ENCODE measurements at places on chromosomes 2 and 18. TPM values are rescaled to one million over a fixed set of nuclear protein-coding genes. Genes with fewer than 3 reads are reported as not detected.

DNA sequence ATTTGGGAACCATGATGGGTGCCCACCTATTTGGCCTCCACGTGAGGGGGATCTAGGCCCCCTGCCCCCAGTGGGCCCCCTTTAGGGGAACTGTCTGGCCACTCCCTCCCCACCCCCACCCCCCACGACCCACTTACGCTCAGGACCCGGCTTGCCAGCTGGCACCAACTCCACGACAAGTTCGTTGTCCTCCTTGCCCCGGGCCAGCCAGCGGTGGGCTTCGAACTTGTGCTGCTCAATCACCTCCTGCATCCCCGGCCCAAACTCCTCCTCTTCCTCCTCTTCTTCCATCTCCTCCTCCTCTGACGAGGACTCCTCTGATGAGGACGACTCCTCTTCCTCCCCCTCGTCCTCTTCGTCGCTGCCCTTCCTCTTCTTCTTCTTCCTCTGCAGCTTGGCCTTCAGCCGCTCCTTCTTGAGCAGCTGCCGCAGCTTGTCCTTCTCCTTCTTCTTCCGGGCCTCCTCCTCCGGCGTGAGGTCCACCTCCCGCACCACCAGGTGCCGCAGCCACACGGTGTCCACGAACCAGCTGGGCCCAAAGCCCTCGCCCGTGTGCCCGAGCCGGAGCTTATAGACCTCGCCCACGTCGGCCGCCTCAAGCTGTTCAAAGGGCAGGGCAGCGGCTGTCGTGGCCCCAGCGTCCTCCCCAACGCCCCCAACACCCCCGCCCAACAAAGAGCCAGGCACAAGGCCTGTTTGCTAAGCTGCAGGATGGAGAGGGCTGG lies 96.9 kb downstream of the LOXHD1 start:
- H3K36me3 ChIP-seq, result no peaks in the 10 kb centered on the region
- no peak overlapping the region for H3K4me3 ChIP-seq
- H3K4me1 ChIP-seq, result peaks cover 2% of the 10 kb centered on the region
- H3K27me3 ChIP-seq, result no peaks in the 10 kb centered on the region
- no peak overlapping the region for H3K27ac ChIP-seq

DNA sequence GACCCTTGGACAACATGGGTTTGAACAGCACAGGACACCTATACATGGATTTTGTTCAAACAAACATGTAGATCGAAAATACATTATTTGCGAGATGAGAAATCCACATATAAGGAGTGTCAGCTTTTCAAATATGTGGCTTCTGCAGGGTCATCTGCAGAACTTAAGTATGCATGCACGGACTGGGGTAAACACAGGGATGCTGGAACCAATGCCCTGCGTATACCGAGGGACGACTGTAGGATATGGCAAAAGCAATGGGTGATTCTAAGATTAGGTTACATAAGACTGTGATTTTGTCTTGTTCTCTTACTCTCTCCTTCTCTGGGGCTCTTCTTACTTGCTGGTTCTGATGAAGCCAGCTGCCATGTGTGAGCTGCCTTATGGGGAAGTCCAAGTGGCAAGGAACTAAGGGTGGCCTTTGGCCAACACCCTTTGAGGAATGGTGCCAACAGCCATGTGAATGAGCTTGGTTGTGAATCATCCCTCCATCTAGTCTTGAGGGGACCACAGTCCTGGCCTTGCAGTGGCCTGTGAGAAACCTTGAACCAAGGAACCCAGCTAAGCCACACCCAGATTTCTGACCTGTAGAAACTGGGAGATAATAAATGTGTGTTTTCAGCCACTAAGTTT lies 66.5 kb downstream of the EVA1A start:
- no peaks in the 10 kb centered on the region for H3K36me3 ChIP-seq
- no peaks in the 10 kb centered on the region for H3K27me3 ChIP-seq
- no peak overlapping the region for H3K27ac ChIP-seq
- no peaks in the 10 kb centered on the region for H3K4me1 ChIP-seq
- H3K4me3 ChIP-seq, result no peak overlapping the region

GRCh38 chr2:46978723-46979122 lies 63.1 kb upstream of the MCFD2 start:
- DNase-seq, result no peak
- no peaks in the 10 kb centered on the region for H3K4me1 ChIP-seq
- H3K27ac ChIP-seq, result no peak overlapping the region
- H3K27me3 ChIP-seq, result no peaks in the 10 kb centered on the region

- DNase-seq, result no peak
- H3K4me3 ChIP-seq, result no peak overlapping the region
- no peaks in the 10 kb centered on the region for H3K27me3 ChIP-seq
- no peaks in the 10 kb centered on the region for H3K36me3 ChIP-seq
- no peak overlapping the region for H3K27ac ChIP-seq
- H3K4me1 ChIP-seq, result no peaks in the 10 kb centered on the region
These were observed 426.4 kb downstream of the MBD2 start for GRCh38 chr18:53797998-53798495.

- H3K27me3 ChIP-seq, result no peaks in the 10 kb centered on the region
- no peak overlapping the region for H3K27ac ChIP-seq
- no peak for DNase-seq
These were observed 64.1 kb upstream of the CNGA3 start for GRCh38 chr2:98282109-98282508.

- DNase-seq, result no peak
- H3K4me1 ChIP-seq, result peaks cover 12% of the 10 kb centered on the region
- H3K4me3 ChIP-seq, result no peak overlapping the region
- H3K27ac ChIP-seq, result no peak overlapping the region
- no peaks in the 10 kb centered on the region for H3K27me3 ChIP-seq
- no peaks in the 10 kb centered on the region for H3K36me3 ChIP-seq
These were observed 37.0 kb downstream of the INO80C start for GRCh38 chr18:35460736-35461161.

- H3K4me1 ChIP-seq, result no peaks in the 10 kb centered on the region
- H3K27me3 ChIP-seq, result no peaks in the 10 kb centered on the region
- no peak for DNase-seq
These were observed 1752.4 kb upstream of the CELF4 start for GRCh38 chr18:39318008-39318407.

DNA sequence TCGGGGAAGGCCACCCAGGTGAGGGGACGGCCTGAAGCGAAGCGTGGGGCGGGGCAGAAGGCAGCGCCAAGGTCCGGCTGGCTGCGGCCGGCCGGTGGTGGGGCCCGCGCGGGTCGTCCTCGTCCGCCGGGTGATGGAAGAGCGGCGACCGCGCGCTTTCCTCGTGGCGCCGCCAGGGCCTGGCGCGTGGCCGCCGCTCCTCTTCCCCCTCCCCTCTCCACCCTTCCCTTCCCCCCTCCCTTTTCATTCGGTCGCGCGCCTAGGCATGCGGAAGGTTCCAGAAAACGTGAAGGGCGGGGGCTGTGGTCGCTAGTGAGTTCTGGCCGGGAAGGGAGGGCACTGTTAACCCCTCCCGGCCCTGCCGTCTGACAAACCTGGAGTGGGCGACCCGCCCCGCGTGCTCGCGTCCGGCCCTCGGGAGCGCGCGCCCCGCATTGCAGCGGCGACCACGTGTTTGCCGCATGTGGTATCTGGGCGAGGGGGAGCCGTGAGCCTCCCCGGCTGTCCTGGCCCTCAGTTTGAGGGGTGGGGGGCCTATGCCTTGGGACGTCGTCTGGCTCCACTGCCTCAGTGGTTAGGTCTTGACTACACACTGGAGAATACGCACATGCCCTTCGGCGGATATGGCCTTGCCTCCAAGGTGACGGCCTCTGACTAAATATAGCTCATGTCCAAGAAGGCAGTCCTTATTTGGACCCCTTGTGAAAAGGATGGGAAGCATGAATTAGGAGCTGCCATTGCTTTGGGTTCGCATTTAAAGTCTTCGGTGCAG lies 579 bp downstream of the MAT2A start:
- H3K4me1 ChIP-seq, result peaks cover 2% of the 10 kb centered on the region
- H3K27ac ChIP-seq, result peak overlapping the region; percentile 100
- peak overlapping the region; percentile 99 for H3K4me3 ChIP-seq
- H3K27me3 ChIP-seq, result no peaks in the 10 kb centered on the region
- no peak for DNase-seq

DNA sequence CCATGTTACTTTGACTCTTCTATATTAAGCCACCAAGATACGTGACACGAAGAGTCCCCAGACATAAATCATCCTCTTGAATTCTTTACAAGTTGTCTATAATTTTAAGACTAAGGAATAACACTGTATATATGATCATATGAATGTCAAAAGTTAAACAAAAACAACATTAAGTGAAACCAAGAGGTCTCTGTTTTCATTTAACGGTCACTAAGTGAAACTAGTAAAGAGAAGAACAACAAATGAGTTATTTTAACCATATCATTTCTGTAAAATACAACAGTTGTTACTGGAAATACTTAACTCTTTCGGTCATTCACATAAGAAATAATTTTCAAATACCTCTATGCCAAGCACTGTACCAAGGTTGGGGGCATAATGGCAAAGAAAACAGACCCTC lies 45.7 kb upstream of the STK17B start:
- H3K4me1 ChIP-seq, result no peaks in the 10 kb centered on the region
- no peak overlapping the region for H3K27ac ChIP-seq
- H3K36me3 ChIP-seq, result no peaks in the 10 kb centered on the region
- H3K4me3 ChIP-seq, result no peak overlapping the region

- DNase-seq, result peak; percentile 57
- H3K36me3 ChIP-seq, result no peaks in the 10 kb centered on the region
- H3K27me3 ChIP-seq, result 0 out of 2 replicates have a peak, but pooled peaks cover 2% of the 10 kb centered on the region
- H3K27ac ChIP-seq, result peak overlapping the region; percentile 70
- peaks cover 35% of the 10 kb centered on the region for H3K4me1 ChIP-seq
These were observed 325.5 kb upstream of the HS6ST1 start for GRCh38 chr2:128644156-128644555.

DNA sequence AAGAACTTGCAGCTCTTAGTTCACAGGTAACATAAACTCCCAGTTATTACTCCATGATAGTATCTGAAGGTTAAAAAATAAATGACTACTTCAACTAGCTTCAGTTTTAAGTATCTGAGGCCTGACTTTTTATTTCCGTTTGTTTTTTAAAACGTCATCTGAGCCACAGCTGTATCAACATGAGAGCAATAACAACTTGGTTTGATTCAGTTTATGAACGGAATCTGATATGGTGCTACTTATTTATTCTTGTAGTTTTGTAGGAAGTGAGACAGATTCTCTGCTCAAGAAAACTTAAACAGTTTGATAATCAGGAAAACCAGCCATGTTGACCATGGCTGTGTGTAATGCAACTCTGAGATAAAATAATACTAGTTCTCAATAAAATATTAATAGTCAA lies 34.9 kb downstream of the NAB1 start:
- no peak overlapping the region for H3K4me3 ChIP-seq
- DNase-seq, result no peak
- H3K36me3 ChIP-seq, result peaks cover 14% of the 10 kb centered on the region
- H3K4me1 ChIP-seq, result peaks cover 2% of the 10 kb centered on the region

DNA sequence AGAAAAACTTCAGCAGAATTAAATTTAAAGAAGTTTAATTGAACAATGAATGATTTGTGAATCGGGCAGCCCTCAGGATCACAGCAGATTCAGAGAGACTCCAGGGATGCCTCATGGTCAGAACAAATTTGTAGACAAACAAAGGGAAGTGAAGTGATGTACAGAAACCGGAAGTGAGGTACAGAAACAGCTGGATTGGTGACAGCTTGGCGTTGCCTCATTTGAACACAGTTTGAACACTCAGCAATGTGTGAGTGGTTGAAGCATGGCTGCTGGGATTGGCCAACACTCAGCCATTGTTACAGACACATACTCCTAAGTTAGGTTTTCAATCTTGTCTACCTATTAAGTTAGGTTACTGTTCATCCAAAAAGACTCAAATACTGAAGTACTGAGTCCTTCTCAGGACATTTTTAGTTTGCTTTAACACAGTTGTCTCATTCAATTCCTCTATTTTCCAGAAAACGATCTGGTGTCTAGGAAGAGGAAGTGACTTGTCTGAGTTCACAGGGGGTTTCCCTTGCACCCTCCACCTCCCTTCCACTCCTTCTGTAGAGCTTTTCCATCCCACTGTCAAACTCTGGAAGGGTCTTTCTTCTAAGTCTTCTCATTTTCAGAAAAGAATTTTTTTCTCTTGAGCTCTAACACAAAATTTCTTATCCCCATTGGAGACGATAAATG lies 137.9 kb downstream of the SLC4A3 start:
- H3K27me3 ChIP-seq, result no peaks in the 10 kb centered on the region
- no peak overlapping the region for H3K27ac ChIP-seq
- H3K4me3 ChIP-seq, result no peak overlapping the region
- H3K36me3 ChIP-seq, result no peaks in the 10 kb centered on the region
- no peaks in the 10 kb centered on the region for H3K4me1 ChIP-seq

DNA sequence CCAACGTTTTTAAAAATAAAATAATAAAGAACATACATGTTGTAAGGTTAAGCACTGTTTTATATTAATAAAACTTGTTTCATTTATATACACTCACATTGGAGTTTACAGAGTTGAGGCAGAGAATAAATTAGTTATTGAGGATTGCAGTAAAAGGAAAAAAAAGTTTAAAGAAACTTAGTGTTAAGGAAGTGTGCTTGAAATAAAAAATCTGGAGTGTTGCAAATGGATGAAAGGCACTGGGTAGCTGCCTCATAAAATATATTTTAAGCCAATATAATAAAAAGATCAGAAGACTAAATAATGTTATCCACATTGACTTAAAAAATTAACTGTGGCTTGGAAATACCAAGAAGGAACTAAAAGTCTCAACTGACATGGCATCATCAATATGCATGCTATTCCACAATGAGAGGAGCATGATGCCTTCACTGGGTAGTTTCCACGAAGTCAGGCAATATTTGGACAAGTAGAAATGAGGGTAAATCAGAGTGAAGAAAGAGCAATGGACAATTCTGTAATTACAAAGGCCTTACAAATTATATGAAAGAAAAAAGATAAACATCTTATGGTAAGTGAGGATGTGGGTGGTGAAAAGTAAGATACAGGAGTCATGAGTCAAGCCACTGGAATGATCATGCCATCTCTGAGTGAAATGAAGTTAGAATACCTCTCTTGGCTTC lies 2.5 kb downstream of the GALNT3 start:
- no peaks in the 10 kb centered on the region for H3K4me1 ChIP-seq
- no peak for DNase-seq
- no peaks in the 10 kb centered on the region for H3K36me3 ChIP-seq
- peak overlapping the region; percentile 83 for H3K4me3 ChIP-seq
- no peak overlapping the region for H3K27ac ChIP-seq
- H3K27me3 ChIP-seq, result no peaks in the 10 kb centered on the region

DNA sequence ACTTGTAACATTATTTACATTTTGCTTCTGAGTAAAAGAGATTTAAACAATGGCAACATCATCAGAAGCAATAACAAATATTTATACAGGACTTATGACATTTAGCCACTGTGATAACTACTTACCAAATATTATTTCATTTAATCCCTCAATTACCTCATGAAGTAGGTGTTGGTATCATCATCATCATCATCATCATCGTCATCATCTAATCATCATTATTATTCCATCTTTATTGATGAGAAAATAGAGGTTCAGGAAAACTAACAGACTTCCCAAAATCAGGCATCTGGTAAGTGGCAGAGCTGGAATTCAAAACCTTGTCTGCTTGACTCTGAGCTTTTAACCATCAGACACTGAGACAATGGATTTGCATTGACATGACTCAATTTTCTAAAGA lies 204.4 kb downstream of the NCKAP5 start:
- H3K36me3 ChIP-seq, result no peaks in the 10 kb centered on the region
- H3K4me1 ChIP-seq, result no peaks in the 10 kb centered on the region
- H3K27ac ChIP-seq, result no peak overlapping the region
- no peaks in the 10 kb centered on the region for H3K27me3 ChIP-seq
- H3K4me3 ChIP-seq, result no peak overlapping the region

The LINC00305 gene
- not detected for total RNA-seq

The METAP1D gene
- total RNA-seq, result 6.4 TPM

The OSR1 gene
- not detected for total RNA-seq

The SERPINB12 gene
- total RNA-seq, result not detected

The POTEJ gene
- not detected for total RNA-seq
